ENCODE measurements at places on chromosomes 5 and 9.

- no peak for DNase-seq
Measured at GRCh38 chr5:149552553-149553160, 1.4 kb upstream of the CSNK1A1 start.

DNA sequence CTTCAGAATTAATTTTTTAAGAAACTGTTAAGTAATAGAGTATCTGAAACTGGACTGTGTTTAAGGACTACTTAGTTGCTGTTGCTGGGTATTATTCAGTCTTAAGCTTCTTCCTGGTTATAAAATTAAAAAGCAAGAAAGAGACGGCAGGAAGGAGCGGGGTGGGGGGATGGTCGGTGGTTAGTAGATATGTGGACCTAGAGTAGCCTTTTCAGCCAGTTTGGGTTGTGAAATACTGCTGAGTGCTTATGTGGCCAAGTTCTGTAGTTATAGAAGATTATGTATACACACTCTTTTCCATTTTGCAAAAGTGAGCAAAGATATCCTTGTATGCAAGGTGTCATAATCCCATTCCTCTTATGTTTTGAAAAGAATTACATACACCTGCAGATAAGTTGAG lies 28.5 kb downstream of the TRIO start:
- DNase-seq, result no peak

DNA sequence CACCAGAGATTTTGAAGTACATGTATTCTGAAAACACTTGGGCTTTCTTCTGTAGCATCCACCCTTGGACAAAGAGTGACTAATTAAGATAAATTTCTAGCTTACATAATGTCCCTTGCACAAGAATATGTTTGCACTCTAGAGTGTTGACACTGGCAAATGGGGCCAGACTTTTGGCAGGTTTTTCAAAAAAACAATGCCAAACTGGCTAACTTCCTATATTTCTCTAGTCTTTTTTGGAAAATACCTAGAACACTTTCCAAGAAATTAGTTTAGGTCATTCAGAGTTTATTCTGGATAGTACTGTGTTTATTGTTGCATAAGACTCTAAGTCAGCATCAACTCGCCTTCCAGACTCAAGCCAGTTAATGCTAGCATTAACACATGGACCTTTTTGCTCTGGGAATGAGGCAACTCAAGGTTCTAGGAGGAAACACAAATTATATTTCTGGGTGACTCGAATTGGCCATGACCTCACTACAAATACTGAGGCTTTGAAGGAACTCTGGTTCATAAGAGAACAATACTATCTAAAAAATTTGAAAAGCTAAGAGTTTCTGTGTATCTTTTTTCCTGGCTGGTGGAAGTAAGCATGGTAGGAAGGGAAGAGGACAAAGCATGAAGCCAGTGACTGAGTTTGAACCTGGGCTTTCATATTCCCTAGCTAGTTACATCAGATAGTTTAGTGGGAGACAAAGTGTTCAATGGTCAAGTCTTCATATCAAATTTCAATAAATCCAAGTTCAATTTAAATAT lies 101.6 kb downstream of the NREP start:
- DNase-seq, result no peak

DNA sequence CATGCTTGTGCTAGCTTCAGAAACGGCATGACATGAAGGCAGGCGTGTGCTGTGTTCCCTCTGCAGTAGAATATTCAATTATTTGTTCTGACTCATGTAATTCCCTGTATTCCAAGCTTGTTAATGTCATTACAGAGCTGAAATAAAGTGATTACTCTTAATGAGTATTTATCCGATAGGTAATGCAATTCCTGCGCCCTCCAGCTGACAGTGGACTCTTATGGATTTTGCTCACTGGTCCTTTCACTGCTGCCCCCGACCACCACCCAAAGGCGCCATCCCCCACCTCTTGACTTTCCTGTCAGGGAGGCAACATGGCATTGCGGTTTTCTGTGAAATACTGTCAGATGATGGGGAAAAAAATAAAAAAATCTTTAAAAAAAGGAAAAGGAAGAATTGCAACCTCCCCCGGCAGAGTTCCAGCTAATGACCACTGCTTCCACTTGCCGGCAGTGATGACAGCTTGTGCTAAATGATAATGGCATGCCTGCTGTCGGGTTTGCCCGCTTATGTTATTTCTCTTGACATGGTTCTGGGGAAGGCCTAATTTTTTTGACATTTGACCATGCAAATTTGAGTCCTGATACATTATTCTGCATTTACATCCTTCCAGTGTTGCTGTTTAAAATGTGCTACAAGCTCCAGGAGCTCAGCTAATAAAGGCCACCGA lies 335.3 kb upstream of the ADAMTS16 start:
- DNase-seq, result no peak

GRCh38 chr9:107142896-107143603 lies 140.0 kb upstream of the RAD23B start:
- no peak for DNase-seq

DNA sequence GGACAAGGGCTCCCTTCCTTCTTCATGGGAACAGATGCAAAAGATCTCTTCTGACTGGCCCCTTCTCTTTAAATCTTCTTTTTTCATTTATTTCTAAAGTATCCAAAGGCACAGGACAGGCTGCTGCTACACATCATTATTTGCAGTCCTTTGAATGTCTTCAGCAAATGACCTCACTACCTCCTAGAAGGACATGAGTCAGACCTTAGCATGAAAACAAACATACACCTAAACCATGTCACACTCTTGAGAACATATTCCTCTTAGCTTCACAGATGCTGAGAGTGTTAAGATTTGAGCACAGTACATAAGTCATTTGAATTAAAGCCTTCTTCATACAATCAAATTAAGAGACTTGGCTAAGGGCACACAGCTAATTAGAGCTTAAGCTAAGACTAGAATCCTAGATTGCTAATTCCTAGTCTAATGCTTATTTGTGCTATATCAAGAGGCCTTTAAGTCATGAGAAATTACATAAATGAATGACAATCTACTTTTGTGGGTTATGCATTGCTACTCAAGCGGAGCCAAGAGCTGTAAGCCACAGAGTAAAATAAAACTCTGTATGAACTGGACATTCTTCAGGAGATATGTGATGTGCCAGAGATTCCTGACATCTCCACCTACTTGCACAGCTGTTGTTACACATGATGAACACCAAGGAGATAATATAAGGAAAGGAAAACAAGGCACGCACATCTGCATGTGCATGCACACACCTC lies 109.1 kb upstream of the PTGER4 start:
- no peak for DNase-seq

GRCh38 chr9:77597057-77597456 lies 51.1 kb downstream of the GNA14 start:
- DNase-seq, result no peak

GRCh38 chr5:110161162-110161561 lies 471.4 kb downstream of the MAN2A1 start:
- no peak for DNase-seq

GRCh38 chr5:10699987-10700386 lies 61.0 kb downstream of the DAP start:
- no peak for DNase-seq

DNA sequence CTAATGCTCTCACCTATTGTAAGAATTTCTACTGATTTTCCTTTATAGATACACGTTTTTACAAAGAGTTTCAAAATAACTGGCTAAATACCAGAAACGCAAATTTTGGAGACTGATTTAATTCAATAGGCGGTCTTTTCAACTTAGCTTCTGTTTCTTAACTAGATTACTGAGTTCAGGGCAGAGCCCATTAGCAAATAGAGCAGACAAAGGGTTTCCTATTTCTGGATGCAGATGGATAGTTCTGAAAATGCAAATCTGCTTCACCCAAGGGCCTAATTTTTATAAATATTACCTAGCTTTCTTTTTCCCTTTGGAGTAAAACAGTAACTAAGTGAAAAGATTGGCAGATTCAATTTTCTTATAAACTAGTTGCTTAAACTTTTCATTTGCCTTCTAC lies 13.6 kb upstream of the KIAA1958 start:
- no peak for DNase-seq

DNA sequence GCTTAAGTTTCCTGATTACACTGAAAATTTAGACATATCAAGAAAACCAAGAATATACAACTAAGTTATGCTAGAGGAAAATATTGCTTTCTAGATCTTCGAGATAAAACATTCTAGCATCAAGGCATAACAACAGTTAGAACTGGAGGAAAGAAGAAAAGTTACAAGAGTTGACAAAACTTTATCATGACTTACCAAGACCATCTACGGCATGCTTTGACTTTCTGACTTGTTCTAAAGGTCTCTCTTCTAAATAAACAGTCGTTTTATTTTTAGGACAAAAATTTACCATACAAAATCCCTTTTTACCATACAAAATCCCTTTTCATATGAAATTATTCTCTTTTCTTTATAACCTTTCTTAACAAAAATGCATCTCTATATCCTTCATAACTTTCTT lies 1110.1 kb upstream of the CDH10 start:
- no peak for DNase-seq

GRCh38 chr9:125659954-125660353 lies 47.1 kb downstream of the MAPKAP1 start:
- no peak for DNase-seq

GRCh38 chr9:99294850-99295461 lies 72.9 kb downstream of the SEC61B start:
- DNase-seq, result no peak

- DNase-seq, result no peak
Measured at GRCh38 chr9:33263131-33264002, 1.1 kb downstream of the BAG1 start.

DNA sequence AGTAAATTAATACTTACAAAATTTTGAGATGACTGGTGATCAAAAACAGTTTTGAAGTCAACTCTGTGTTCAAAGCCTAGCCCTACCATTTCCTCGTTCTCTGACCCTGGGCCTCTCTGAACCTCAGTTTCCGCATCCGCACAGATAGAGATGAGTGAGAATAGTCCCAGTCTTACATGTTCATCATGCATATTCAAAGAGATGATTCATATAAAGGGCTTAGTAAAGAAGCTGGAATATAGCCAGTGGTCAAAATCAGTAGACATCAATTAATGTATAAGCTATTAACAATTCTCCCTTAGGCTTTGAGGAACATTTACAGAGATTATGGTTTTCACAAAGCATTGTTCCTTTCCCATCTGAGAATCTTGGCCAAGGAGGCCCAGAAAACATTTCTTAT lies 250.6 kb downstream of the SPOCK1 start:
- no peak for DNase-seq

- DNase-seq, result no peak
Measured at GRCh38 chr9:18394847-18395351, 79.1 kb upstream of the ADAMTSL1 start.

DNA sequence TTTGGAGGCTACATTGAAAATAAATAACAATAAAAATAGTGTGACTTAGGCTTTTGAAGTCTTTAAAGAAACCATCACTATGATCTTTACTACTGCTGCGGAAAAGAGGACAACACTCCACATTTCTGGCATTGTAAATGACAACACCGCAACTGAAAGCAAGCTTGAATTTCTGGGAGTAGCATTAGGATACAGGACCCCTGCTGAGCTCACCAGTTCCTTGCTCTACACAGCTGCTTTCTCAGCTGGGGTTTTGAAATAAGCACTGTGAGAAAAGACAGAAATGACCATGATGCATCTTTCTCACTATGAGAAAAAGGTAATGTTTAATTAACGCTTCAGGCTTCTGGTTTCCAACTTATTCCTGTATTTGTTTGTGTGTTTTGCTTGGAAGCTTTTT lies 168.0 kb downstream of the TAF11L14 start:
- no peak for DNase-seq

GRCh38 chr9:69603656-69604055 lies 68.5 kb downstream of the APBA1 start:
- no peak for DNase-seq

DNA sequence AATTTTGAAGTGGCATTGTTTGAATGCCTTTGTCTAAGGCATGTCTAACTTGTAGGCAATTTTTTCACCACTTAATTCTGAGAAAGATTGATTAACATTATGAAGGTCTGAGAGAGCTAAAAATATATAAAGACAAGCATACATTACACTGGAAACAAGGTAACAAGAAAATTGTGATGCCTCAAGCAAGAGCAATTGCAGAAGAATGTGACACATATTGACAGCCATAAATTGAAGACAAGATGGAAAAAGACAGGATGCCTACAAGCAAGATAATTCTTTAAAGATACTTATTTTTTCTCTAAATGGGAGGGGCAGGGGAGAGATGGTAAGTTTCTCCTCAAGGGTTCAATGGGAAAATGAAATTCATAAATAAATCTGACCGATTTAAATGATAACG lies 103.1 kb upstream of the CYLC2 start:
- DNase-seq, result no peak

- no peak for DNase-seq
Measured at GRCh38 chr9:133910855-133911514, 81.1 kb downstream of the VAV2 start.

DNA sequence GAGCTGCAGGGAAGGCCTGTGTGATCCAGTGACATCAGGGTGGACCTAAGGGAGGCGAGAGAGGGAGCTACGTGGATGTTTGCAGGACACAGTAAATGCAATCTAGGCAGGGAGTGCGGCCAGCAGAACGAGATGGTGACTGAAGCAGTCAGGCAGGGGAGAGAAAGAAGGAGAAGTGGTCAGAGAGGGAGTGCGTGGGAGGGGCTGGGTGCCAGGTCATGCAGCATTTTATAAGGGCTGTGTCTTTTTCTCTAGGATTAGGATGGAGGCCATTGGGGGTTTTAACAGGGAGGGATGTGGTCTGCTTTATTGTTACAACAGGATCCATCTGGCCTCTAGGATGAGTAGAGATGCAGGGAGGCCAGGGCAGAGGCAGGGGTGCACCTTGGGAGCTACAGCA lies 80.4 kb downstream of the DCP2 start:
- DNase-seq, result no peak

DNA sequence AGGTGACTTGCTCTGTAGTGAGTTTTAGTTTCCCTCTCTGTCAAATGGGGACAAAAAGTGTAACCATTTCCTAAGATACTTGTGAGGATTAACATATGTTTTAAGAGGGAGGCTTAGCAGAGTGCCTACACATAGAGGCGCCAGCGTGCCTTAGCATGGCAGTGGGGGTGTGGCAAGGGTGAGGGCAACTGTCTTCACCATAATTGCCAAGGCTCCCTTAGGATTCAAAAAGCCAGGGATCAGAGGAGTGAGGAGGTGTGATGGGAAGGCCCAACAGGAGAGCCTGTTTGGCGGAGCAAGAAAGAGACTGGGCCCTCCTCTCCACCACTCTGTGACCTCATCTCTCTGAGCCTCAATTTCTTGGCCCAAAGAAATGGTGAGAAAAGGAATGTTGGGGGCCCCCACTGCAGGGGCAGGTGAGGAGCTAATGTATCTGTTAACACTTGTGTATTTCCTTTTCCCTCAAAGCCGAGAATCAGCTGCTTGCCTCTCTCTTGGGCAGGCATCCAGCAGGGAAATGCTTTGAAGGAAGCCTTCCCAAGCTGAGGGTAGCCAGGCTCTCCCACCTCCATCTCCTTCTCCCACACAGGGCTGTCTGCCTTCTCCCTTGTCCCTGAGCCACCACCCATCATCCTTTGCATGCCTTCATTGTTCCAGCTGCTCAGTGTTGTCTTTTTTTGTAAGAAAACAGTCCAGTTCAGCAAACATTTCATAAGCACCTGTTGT lies 76.0 kb downstream of the DAB2IP start:
- no peak for DNase-seq
